ENCODE measurements at places on chromosomes 13 and 19.

DNA sequence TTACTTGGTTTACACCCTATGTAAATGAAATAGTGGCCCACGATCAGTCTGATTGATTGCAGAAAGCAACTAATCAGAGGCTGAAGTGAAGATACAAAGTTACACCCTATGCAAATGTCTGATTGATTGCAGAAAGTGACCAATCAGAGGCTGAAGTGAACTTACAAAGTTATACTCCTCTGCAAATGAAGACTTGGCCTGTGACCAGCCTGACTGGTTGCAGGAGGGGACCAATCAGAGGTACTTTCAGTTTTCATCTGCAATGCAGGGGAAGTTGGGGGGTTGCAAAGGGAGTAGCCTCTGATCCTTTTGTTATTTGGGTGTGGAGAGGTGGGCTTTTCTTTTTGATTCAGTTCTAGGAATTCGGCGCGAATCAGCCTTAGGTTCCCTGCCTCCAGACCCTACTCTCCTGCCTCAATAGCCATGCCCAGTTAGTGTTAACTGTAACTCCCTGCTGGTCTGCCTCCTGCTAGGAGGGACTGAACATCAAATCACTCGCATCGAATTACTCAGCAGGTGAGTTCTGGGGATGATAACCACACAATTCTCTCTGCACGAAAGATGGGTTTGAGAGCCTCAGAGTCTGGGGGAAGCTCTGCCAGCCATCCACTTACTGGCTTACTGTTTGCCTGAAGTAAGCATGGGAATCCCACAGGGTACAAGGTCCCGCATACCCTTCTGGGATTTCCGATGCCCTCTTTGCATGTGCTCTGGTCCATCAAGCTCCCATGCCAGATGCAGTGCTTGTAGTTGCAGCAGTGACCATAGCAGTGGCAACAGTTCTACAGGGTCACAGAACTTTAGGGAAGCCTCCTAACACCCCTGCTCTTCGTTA is 7.5 kb downstream of the ARL11 start:
- DNase-seq, result no peak

DNA sequence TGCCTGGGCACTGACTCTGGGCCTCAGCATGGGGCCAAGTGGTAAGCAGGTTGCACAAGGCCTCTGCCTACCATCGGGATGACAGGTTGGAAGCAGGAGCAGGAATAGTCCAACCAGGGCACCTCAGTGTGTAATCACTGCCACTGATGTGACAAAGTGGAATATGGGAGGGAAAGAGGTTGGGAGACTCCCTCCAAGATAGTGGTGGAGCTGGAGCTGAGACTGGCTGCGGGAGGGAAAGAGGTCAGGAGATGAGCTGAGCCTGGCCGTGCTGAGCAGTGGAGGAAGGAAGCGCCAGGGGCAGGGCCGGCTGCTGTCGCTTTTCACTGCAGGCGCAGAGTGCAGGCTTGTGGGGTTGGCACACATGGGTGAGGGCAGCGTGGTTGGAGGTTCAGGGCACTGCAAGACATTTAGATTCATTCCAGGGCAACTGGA is 6.8 kb downstream of the UPF3A start:
- DNase-seq, result no peak

GRCh38 chr13:52925251-52925650 is 76.8 kb upstream of the PCDH8 start:
- DNase-seq, result no peak

GRCh38 chr19:14003251-14004055 is 2.7 kb downstream of the RFX1 start:
- DNase-seq, result no peak

- DNase-seq, result peak; percentile 60
These were observed at the start of gene ZNF626 for GRCh38 chr19:20661150-20661819. Gene ZNF626 (minus strand): TSS chr19:20661571. CDS start chr19:20661446, 125 bp downstream.

GRCh38 chr13:45896285-45896684 is 44.7 kb upstream of the SIAH3 start:
- no peak for DNase-seq

GRCh38 chr13:53010374-53011105 is 18.1 kb upstream of the OLFM4 start:
- DNase-seq, result no peak

GRCh38 chr13:113850722-113851479 is 13.0 kb downstream of the GAS6 start:
- no peak for DNase-seq

DNA sequence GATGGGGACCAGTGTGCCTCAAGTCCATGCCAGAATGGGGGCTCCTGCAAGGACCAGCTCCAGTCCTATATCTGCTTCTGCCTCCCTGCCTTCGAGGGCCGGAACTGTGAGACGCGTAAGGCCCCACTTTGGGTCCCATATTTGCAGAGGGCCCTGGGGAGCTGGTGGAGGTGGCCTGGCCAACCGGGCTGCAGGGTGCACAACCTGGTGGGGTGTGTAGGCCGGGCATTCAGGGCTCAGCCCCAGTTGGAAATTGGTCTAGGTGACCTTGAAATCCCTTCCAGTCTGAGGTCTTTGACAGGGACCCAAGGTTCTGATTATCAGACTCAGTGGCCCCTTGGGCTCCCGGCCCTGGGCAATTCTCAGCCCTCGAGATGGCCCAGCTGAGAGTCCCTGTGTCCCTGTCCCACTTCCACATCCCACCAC is 8.3 kb downstream of the F7 start:
- peak; percentile 31 for DNase-seq

GRCh38 chr19:43439032-43439708 is 24.5 kb downstream of the TEX101 start:
- DNase-seq, result no peak

- no peak for DNase-seq
These were observed 78.4 kb downstream of the TEX29 start for GRCh38 chr13:111398715-111399299.

All from RWPE2 (cell line).